ENCODE measurements at places on chromosomes 12 and 14. TPM values are rescaled to one million over a fixed set of nuclear protein-coding genes. Genes with fewer than 3 reads are reported as not detected.

DNA sequence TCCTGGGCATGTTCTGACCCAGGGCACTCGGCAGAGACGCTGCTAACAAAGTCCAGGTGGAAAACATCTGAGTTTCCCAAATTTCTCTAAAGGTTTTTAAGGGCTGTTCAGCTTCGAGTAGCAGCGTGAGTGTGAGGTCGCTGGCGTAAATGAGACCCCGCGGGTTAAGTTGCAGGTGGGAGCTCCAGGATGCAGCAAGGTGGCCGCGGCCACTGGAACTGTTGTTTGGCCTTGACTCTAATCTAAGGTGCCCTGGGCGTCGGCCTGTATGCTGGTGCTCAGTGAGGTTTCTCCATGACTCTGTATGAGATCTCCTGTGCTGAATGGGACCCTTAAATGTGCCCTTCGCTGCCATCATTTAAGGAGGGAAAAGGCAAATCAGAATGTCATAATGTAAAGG lies 50.7 kb downstream of the ELK3 start:
- H3K27me3 ChIP-seq = no peaks in the 10 kb centered on the region
- no peak for DNase-seq
- no peak overlapping the region for H3K27ac ChIP-seq

The OR4K2 gene
- total RNA-seq = not detected

DNA sequence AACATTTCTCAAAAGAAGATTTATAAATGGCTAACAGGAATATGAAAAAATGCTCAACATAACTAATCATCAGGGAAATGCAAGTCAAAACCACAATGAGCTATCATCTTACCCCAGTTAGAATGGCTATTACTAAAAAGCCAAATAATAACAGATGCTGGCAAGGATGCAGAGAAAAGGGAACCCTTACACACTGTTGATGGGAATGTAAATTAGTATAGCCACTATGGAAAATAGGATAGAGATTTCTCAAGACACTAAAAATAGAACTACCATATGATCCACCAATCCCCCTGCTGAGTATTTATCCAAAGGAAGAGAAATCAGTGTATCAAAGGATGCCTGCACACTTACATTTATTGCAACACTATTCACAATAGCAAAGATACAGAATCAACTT lies 58.3 kb downstream of the GUCY2C start:
- no peak overlapping the region for H3K4me3 ChIP-seq
- H3K36me3 ChIP-seq = no peaks in the 10 kb centered on the region
- no peaks in the 10 kb centered on the region for H3K27me3 ChIP-seq
- no peak overlapping the region for H3K27ac ChIP-seq
- H3K4me1 ChIP-seq = no peaks in the 10 kb centered on the region

- no peak overlapping the region for H3K4me3 ChIP-seq
- no peak overlapping the region for H3K27ac ChIP-seq
- no peaks in the 10 kb centered on the region for H3K27me3 ChIP-seq
Measured at GRCh38 chr12:118853634-118854033, 127.7 kb upstream of the SRRM4 start.

GRCh38 chr14:91119556-91120311 lies 5.9 kb downstream of the DGLUCY start:
- no peak for DNase-seq
- H3K4me3 ChIP-seq = no peak overlapping the region
- H3K27me3 ChIP-seq = no peaks in the 10 kb centered on the region
- peaks cover 6% of the 10 kb centered on the region for H3K36me3 ChIP-seq
- peak overlapping the region; percentile 98 for H3K27ac ChIP-seq

The ZC2HC1C gene
- total RNA-seq = 5.0 TPM

DNA sequence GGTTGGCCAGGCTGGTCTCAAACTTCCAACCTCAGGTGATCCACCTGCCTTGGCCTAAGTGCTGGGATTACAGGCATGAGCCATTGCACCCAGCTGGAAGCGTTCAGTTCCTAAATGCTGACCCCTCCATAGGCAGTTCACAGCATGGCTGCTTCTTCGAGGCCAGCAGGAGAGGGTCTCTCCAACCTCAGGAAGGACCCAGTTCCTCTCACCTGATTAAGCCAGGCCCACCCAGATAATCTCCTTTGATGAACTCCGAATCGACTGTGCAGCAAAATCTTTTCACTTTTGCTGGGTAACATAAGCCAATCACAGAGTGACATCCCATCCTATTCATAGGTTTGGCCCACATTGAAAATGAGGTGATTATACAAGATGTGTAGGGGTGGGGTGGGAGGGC lies 165.1 kb downstream of the ADCK1 start:
- H3K4me1 ChIP-seq = peaks cover 6% of the 10 kb centered on the region
- no peak overlapping the region for H3K4me3 ChIP-seq
- peaks cover 3% of the 10 kb centered on the region for H3K27me3 ChIP-seq
- no peaks in the 10 kb centered on the region for H3K36me3 ChIP-seq
- DNase-seq = no peak
- H3K27ac ChIP-seq = no peak overlapping the region

- H3K4me3 ChIP-seq = no peak overlapping the region
- DNase-seq = peak; percentile 85
- H3K27me3 ChIP-seq = peaks cover 1% of the 10 kb centered on the region
- H3K27ac ChIP-seq = no peak overlapping the region
Measured at GRCh38 chr14:96407935-96408570, 16.1 kb downstream of the AK7 start.

The PTHLH gene
- total RNA-seq = 2.5 TPM

The PLA2G1B gene
- total RNA-seq = not detected

- DNase-seq = no peak
- H3K4me3 ChIP-seq = no peak overlapping the region
- H3K36me3 ChIP-seq = no peaks in the 10 kb centered on the region
- peaks cover 53% of the 10 kb centered on the region for H3K27me3 ChIP-seq
- H3K27ac ChIP-seq = no peak overlapping the region
Measured at GRCh38 chr12:113077859-113078255, 21.3 kb downstream of the DTX1 start.

DNA sequence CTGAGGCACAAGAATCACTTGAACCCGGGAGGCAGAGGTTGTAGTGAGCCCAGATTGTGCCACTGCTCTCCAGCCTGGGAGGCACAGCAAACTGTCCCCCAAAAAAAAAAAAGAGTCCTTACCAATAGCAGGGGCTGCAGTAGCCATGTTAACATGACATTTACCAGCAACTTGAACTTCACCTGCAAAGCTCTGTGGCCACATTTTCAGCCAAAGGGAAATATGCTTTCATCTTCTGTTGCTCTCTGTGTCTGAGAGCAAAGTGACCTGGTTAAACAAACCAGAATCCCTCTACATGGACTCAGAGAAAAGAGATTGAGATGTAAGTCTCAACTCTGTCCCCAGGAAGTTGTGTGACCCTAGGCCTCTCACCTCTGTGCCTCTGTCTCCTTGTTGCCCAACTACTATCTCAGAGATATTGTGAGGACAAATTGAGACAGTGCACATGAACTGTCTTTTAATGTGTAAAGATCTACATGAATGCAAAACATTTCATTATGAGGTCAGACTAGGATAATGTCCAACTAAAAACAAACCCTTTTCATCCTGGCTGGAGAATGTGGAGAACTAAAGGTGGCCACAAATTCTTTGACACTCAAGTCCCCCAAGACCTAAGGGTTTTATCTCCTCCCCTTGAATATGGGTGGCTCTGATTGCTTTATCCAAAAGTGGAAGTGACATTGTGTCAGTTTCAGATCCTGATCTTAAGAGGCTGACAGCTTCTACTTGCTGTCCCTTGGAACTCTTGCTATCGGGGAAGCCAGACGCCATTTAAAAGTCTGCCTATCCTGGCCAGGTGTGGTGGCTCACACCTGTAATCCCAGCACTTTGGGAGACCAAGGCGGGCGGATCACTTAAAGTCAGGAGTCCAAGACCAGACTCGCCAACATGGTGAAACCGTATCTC lies 24.7 kb upstream of the P2RX4 start:
- no peaks in the 10 kb centered on the region for H3K4me1 ChIP-seq
- H3K36me3 ChIP-seq = no peaks in the 10 kb centered on the region
- no peak for DNase-seq
- H3K27ac ChIP-seq = no peak overlapping the region
- no peaks in the 10 kb centered on the region for H3K27me3 ChIP-seq

GRCh38 chr14:39827901-39828655 lies 395.8 kb upstream of the FBXO33 start:
- H3K4me3 ChIP-seq = no peak overlapping the region
- no peaks in the 10 kb centered on the region for H3K4me1 ChIP-seq
- no peak overlapping the region for H3K27ac ChIP-seq
- H3K36me3 ChIP-seq = no peaks in the 10 kb centered on the region
- no peaks in the 10 kb centered on the region for H3K27me3 ChIP-seq

DNA sequence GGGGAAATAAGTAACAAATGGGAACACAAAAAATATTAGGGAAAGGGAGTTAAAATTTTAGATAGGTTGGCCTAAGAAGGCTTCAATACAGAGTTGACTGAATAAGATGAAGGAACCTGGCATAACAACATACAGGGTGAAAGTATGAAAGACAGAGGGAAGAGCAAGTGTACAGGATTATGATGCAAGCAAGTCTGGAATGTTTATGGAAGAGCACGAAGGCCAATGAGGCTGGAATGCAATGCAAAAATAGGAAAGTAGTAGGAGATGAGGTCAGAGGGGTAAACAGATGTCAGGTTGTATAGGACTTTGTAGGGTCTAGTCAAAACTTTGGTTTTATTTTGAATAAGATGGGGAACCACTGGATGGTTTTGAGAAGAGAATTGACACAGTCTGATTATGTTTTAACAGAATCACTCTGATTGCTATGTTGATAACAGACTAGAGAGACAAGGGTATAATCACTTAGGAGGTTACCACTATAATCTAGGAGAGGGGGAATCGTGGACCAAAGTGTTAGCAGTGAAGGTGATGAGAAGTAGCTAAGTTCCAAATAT lies 96.8 kb downstream of the OSBPL8 start:
- no peak overlapping the region for H3K27ac ChIP-seq
- DNase-seq = no peak
- H3K4me1 ChIP-seq = peaks cover 37% of the 10 kb centered on the region
- H3K4me3 ChIP-seq = no peak overlapping the region
- H3K27me3 ChIP-seq = no peaks in the 10 kb centered on the region
- no peaks in the 10 kb centered on the region for H3K36me3 ChIP-seq

- H3K4me3 ChIP-seq = no peak overlapping the region
- H3K27ac ChIP-seq = no peak overlapping the region
- no peaks in the 10 kb centered on the region for H3K27me3 ChIP-seq
- peaks cover 20% of the 10 kb centered on the region for H3K36me3 ChIP-seq
- H3K4me1 ChIP-seq = peaks cover 22% of the 10 kb centered on the region
Measured at GRCh38 chr14:91302391-91302790, 57.9 kb upstream of the GPR68 start.

DNA sequence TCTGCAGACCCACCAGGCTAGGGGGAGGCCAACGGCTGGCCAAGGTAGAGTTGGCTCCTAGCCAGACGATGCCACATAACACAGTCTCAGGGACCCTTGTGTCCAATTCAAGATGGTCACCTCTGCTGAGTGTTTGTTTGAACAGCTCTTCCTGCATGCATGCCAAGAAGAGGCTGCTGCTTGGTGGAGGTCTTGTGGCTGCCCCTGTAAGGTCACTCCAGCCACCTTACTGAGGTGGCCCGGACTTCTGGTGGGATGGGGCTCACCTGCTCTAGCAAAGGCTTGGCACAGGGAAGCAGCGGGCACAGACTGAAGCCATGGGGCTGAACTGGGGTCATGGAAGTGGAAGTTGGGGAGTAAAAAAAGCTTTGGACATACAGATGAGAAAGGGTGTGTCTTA lies 210.3 kb downstream of the GLT1D1 start:
- no peaks in the 10 kb centered on the region for H3K36me3 ChIP-seq
- no peaks in the 10 kb centered on the region for H3K4me1 ChIP-seq
- no peak for DNase-seq
- no peak overlapping the region for H3K4me3 ChIP-seq

- H3K36me3 ChIP-seq = no peaks in the 10 kb centered on the region
- peak overlapping the region; percentile 93 for H3K27ac ChIP-seq
- peak overlapping the region; percentile 70 for H3K4me3 ChIP-seq
- peaks cover 6% of the 10 kb centered on the region for H3K27me3 ChIP-seq
- DNase-seq = no peak
Measured at GRCh38 chr14:32940711-32941667, 2.3 kb downstream of the NPAS3 start.

- peak overlapping the region; percentile 92 for H3K27ac ChIP-seq
- DNase-seq = no peak
- H3K27me3 ChIP-seq = no peaks in the 10 kb centered on the region
- no peak overlapping the region for H3K4me3 ChIP-seq
- no peaks in the 10 kb centered on the region for H3K36me3 ChIP-seq
- H3K4me1 ChIP-seq = peaks cover 90% of the 10 kb centered on the region
Measured at GRCh38 chr14:91111443-91111842, 2.4 kb upstream of the DGLUCY start.

The SIX1 gene
- 0.50 TPM for total RNA-seq

- no peak for DNase-seq
- no peaks in the 10 kb centered on the region for H3K4me1 ChIP-seq
- no peak overlapping the region for H3K27ac ChIP-seq
- no peaks in the 10 kb centered on the region for H3K27me3 ChIP-seq
Measured at GRCh38 chr14:53626761-53627160, 329.9 kb downstream of the BMP4 start.

- peak overlapping the region; percentile 50 for H3K27ac ChIP-seq
- H3K4me3 ChIP-seq = no peak overlapping the region
- H3K27me3 ChIP-seq = no peaks in the 10 kb centered on the region
- peaks cover 18% of the 10 kb centered on the region for H3K36me3 ChIP-seq
- no peak for DNase-seq
Measured at GRCh38 chr12:3083921-3084347, 6.8 kb downstream of the TSPAN9 start.

- no peaks in the 10 kb centered on the region for H3K4me1 ChIP-seq
- no peaks in the 10 kb centered on the region for H3K27me3 ChIP-seq
- no peak for DNase-seq
Measured at GRCh38 chr14:77623201-77623600, 6.8 kb upstream of the SPTLC2 start.

- peaks cover 92% of the 10 kb centered on the region for H3K4me1 ChIP-seq
- H3K27me3 ChIP-seq = no peaks in the 10 kb centered on the region
- H3K36me3 ChIP-seq = no peaks in the 10 kb centered on the region
- DNase-seq = peak; percentile 95
- H3K27ac ChIP-seq = peak overlapping the region; percentile 90
Measured at GRCh38 chr12:124680863-124681778, 113.7 kb upstream of the NCOR2 start.

- peaks cover 5% of the 10 kb centered on the region for H3K4me1 ChIP-seq
- no peak overlapping the region for H3K4me3 ChIP-seq
- no peaks in the 10 kb centered on the region for H3K27me3 ChIP-seq
- H3K36me3 ChIP-seq = no peaks in the 10 kb centered on the region
Measured at GRCh38 chr14:56211084-56211483, 92.9 kb downstream of the PELI2 start.

GRCh38 chr12:113815031-113815430 lies 151.1 kb downstream of the RBM19 start:
- H3K4me3 ChIP-seq = no peak overlapping the region
- peaks cover 33% of the 10 kb centered on the region for H3K36me3 ChIP-seq
- H3K27ac ChIP-seq = no peak overlapping the region
- H3K4me1 ChIP-seq = no peaks in the 10 kb centered on the region
- no peak for DNase-seq

The WSB2 gene
- total RNA-seq = 76.7 TPM

All from esophagus muscularis mucosa (tissue), 4 donors.